ENCODE measurements at places on chromosomes 5 and 9.

DNA sequence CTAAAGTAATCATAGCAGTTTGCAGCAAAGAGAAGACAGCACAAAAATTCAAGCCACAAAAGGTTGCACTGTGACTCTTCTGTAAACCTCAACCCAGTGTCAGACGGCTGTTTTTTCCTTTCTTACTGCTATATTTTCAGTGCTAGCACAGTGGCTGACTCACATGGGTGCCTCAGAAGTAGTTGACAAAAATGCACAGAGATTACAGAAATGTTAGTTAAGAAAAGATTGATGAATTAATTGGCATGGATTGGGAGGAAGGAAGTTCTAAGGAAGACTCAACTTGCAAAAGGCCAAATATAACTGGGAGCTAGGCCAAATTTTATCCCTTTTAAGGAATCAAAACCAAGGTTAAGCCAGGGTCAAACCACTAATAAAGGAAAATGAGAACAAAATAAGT is 43.7 kb upstream of the ITGA1 start:
- DNase-seq = peak; percentile 46

DNA sequence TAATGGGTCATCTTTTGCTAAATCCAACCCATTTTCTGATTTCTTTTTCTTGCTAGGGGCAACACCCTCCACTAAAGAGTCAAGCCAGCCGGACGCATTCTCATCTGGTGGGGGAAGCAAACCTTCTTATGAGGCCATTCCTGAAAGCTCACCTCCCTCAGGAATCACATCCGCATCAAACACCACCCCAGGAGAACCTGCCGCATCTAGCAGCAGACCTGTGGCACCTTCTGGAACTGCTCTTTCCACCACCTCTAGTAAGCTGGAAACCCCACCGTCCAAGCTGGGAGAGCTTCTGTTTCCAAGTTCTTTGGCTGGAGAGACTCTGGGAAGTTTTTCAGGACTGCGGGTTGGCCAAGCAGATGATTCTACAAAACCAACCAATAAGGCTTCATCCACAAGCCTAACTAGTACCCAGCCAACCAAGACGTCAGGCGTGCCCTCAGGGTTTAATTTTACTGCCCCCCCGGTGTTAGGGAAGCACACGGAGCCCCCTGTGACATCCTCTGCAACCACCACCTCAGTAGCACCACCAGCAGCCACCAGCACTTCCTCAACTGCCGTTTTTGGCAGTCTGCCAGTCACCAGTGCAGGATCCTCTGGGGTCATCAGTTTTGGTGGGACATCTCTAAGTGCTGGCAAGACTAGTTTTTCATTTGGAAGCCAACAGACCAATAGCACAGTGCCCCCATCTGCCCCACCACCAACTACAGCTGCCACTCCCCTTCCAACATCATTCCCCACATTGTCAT is 72.0 kb downstream of the NUP214 start:
- DNase-seq = no peak

DNA sequence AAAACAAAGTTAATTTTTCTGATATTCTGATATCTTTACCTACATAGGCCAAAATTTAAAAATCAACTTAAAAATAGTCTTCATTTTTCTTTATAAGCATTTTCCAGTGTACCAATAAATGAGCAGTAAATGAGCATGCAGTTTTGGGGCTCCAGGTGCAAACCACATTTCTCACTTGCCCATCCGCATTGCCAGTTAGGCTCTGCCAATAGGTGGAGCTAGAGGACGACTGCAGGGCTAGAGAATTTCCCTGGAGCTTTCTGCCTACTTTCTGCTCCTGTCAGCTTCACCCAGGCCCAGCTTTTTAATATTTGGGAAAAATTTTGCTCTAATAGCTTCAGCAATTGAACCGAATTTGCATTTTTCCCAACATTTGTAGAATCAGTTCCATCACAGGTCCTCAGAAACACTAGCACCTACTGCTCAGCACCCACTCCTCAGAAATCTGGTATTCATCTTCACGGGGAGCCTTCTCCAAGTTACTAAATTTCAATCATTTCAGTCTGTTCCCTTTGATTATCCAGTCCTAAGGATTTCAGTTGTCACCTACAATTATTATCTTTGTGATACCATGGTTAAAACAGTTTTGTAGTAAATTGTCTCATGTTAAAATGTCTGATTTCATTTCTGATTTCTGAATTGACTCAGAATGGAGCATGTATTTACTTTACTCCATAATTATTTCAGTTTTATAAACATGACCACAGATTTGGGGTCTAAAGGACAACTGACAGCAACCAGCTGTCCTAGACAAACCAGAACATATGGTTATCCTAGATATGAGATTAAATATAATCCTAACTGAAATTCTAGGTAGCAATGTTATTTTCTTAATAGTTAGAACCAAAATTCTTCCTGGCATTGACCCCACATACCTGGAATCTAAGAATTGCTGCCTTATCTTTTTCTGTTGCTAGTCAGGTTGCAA is 104.6 kb upstream of the FAM174A start:
- DNase-seq = peak; percentile 42

GRCh38 chr9:13070612-13071595 is 208.6 kb downstream of the MPDZ start:
- no peak for DNase-seq

GRCh38 chr9:4792054-4792571 is 631 bp upstream of the RCL1 start:
- no peak for DNase-seq

GRCh38 chr5:54180630-54181031 is 129.7 kb downstream of the ARL15 start:
- no peak for DNase-seq

DNA sequence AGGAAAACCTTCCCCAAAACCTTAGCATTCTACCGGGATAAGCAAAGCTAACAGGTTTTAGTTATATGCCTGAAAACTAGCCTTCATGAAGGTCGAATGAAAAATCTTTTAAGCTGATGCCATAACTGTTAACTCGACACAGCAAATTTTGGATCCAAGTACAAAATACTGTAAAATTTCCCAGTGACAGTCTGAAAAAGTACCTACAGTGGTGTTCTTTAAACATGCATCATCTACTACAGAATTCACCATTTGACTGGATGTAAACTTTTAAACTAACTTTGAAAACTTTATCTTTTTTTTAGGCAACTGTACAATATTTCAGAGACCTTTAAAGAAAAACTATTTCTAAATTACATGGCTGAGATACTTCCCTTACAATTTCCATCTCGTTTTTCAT is 791 bp downstream of the RAPGEF6 start:
- DNase-seq = no peak

DNA sequence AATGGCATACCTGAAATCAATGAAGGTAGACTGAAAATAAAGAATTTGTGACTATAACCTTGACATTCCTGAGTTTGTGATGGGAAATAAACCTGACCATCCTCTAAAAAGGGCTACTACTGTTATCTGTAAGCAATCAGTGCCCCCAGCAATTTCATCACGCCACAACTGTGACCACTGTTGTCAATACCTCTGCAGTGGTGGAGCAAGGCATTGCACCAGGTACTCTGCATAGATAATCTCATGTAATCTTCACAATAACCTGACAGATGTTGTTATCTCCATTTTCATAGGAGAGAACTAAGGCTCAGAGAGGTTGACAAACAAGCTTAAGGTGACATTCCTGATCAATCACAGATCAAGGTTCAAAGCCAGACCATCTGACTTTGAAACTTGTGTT is 38.5 kb upstream of the FRRS1L start:
- DNase-seq = no peak

- DNase-seq = no peak
Observed at GRCh38 chr9:130445268-130445983, 665 bp downstream of the ASS1 start.

GRCh38 chr9:93646640-93647178 is 70.3 kb downstream of the PHF2 start:
- DNase-seq = no peak

- DNase-seq = no peak
Observed at GRCh38 chr5:134142806-134143205, 28.3 kb downstream of the TCF7 start.

GRCh38 chr5:60649288-60649917 is 50.6 kb downstream of the DEPDC1B start:
- DNase-seq = no peak

DNA sequence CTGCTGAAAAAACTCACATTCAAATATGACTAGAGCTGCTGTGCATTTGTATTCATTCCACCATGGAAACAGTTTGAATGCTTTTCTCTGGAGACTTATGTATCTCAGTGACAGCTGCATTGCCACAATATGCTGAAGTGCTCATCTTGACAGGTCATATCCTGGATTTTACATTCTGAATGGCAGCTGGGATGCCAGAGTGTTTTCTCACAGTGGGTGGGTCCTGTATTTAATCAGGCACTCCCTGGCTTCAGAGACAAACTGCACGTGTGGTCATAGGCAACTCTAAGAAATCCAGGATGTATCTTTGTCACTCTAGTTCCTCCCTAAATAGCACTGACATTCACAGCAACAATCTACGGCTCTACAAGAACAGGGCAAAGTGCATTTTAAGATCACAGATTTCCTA is 75.6 kb downstream of the ST8SIA4 start:
- DNase-seq = no peak

DNA sequence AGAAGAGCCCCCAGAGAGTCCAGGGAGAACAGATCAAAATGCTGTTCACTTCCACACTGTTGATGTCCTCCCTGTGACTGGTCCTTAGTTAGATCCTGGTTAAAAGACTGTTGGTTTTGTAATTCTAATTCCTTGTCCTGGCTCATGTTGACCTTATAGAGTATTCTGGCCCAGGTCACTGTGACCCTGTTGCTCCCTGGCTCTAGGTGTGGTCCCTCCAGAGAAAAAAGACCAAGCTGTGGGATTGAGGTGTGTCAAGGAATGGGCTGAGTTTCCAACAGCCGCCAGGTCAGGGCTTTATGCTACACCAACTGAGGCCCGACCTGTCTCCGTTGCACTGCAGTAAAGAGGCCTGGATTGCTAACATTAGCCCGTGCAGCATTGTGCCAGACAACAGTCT is 241.0 kb upstream of the MSX2 start:
- no peak for DNase-seq

GRCh38 chr9:99040251-99040900 is 64.5 kb upstream of the TGFBR1 start:
- no peak for DNase-seq

GRCh38 chr9:106287091-106287631 is 575.8 kb upstream of the ZNF462 start:
- no peak for DNase-seq

GRCh38 chr9:98219794-98220370 is 27.4 kb upstream of the CORO2A start:
- no peak for DNase-seq

DNA sequence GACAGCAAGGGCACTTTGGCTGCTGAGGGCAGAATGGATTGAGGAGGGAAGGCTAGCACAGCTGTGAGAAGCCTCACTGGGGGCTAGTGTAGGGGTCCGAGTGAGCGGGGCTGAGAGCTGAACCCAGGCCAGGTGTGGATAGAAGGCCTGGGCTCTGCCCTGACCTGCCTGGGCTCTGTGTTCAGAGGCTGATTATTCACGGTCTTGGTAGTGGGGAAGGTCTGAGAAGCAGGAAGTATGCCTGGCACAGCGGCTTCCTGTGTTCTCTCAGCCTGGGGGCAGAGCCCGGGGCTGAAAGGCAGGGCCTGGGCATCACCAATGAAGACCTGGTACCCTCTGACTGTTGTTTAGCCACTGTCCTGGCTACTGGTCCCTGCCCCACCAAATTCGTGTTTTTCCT is 136.4 kb upstream of the TBC1D2 start:
- DNase-seq = no peak

GRCh38 chr5:39440192-39440957 is 15.6 kb upstream of the DAB2 start:
- DNase-seq = no peak

- DNase-seq = no peak
Observed at GRCh38 chr9:87498046-87498810, 561 bp downstream of the DAPK1 start.

GRCh38 chr9:120486347-120486746 is 93.6 kb downstream of the CDK5RAP2 start:
- no peak for DNase-seq

GRCh38 chr5:174636094-174636493 is 88.3 kb upstream of the MSX2 start:
- DNase-seq = no peak

- no peak for DNase-seq
Observed at GRCh38 chr9:115115924-115116323, 2.0 kb downstream of the TNC start.

GRCh38 chr5:17204133-17204489 is 13.3 kb upstream of the BASP1 start:
- DNase-seq = no peak

DNA sequence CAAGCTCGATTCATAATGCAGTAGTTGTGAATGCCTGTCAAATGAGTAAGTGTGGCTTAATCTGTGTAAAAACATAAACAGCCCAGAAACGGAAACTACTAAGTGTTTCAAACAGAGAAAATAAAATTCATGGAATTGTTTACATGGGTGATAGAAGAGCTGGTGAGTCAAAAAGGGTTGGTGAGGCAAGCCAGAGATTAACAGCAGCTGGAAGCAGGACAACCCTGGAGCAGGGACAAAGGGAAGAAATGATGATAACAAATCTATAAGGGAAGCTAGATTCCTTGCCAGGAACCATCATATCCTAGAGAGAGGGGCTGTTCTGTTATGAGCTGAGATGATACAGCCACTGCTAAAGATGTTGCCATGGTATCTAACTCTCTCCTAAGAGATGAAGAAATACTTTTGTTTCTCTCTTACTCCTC is 18.0 kb upstream of the PRR16 start:
- no peak for DNase-seq

GRCh38 chr5:136337788-136338187 is 27.6 kb downstream of the TRPC7 start:
- DNase-seq = no peak

DNA sequence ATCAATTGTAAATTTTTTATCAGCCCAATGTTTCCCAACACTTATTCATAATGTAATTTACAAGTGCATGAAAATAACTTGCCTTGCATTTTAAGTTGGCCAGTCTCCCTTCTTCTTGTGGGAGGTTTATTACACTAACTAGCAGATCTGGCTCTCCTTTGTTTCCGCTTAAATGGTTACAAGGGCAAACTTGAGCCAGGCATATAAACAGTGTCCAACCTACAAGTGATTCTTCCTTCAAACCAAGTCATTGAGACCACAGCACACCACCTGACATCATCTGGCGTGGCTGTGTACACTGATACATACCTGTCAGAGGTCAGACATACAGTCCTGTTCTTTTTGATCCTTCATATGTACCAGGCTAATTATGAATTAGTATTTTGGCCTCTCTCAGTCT is 80.1 kb downstream of the ALDH1A1 start:
- DNase-seq = no peak
